ELF-1 (cell line): ENCODE measurements at places on chromosomes 1 and 21.

GRCh38 chr21:45492765-45493164, 49.5 kb downstream of the SLC19A1 start:
- DNase-seq = no peak

DNA sequence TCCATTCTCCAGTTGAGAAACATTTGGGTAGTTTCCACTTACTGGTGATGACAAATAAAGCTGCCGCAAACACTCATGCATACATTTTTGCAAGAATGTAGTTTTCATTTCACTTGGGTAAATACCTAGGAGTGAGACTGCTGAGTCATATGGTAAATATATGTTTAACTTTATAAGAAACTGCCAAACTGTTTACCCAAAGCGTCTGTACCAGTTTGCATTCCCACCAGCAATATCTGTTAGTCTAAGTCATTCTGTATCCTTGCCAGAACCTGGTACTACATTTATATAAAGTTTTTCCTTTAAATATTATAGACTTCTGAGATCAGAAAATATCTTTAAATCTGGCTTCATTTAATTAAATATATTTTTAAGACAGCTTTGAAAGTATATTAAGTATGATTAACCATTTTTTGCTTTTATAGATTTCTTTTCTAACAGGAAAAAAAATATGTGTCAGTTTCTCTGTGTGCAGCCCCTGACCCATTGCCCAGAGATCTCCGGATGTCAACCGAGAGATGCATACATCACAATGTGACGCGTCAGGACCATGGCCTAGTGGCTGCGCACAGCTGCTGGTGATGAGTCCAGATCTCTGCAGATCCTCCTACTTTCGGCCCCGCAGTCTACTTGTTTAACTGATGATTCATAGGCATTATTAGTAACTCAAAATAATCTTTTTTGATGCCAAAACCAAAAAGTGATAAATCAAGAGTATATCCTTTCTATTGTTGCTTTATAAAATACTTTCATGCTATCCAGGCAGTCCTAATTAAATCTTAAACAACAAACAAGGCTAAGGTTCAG, 227.1 kb upstream of the MAP1LC3C start:
- DNase-seq = no peak

GRCh38 chr1:63931468-63931867, 157.7 kb downstream of the ROR1 start:
- DNase-seq = no peak

DNA sequence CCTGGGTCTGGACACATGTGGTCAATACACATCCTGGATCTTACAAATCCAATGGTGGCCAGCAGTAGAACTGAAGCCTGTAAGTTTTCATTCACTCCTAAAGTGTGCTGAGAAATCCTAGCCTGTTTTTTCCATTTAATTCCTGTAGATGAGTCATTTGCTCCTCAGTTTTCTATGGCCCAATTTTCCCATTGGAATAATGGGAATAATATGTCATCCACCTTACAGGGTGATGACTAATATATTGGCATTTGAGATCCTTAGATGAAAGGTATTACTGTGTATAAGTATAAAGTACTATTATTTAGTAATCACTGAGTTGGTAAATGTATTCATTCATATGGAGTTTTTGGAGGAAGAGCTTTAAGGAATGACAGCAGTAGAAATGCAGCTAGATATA, 89.7 kb upstream of the ADAR start:
- DNase-seq = no peak

DNA sequence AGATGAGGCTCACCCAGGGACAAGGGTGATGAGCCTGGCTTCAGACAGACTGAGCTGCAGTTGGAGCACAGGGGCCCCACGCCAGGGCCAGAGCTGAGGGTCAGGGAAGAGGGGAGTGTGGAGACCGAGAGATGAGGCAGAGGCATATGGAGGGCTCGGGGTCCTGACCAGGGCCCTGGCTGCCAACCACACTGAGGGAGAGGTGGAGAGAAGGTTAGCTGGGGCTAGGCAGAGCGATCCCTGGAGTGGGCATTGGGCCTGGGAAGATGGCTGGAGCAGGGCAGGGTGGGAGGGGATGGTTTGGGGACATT, 8.0 kb downstream of the PEAR1 start:
- DNase-seq = no peak

- peak; percentile 51 for DNase-seq
Observed at GRCh38 chr1:28208818-28209441, 23.9 kb downstream of the DNAJC8 start.
